ENCODE measurements at places on chromosomes 13 and 19.

DNA sequence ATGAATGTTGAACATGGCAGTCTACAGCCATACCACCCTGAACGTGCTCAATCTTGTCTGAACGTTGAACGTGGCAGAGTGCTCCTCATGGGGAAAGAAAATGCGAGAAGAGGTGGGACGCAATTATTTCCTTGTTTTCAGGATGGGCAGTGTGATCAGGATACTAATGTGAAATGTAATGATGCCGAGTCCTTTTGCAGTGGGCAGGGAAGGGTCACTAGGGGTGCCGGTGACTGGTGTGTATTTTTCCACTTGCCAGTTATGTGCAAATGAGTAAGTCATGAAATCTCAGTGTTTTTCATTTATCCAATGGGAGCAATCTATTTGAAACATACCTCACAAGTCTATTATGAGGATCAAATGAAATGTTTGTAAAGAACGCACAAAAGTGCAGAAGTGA, 84.8 kb downstream of the LNX2 start:
- H3K36me3 ChIP-seq = no peaks in the 10 kb centered on the region
- peaks cover 27% of the 10 kb centered on the region for H3K4me1 ChIP-seq
- no peak for DNase-seq

- no peak for DNase-seq
- no peak overlapping the region for H3K4me3 ChIP-seq
- peaks cover 40% of the 10 kb centered on the region for H3K36me3 ChIP-seq
- H3K4me1 ChIP-seq = peaks cover 6% of the 10 kb centered on the region
- no peaks in the 10 kb centered on the region for H3K27me3 ChIP-seq
- H3K27ac ChIP-seq = no peak overlapping the region
These were observed 6.0 kb downstream of the GPATCH1 start for GRCh38 chr19:33086955-33087354.

- no peaks in the 10 kb centered on the region for H3K36me3 ChIP-seq
- no peaks in the 10 kb centered on the region for H3K4me1 ChIP-seq
- no peak for DNase-seq
- H3K4me3 ChIP-seq = no peak overlapping the region
These were observed 54.3 kb downstream of the RUBCNL start for GRCh38 chr13:46332772-46333171.

DNA sequence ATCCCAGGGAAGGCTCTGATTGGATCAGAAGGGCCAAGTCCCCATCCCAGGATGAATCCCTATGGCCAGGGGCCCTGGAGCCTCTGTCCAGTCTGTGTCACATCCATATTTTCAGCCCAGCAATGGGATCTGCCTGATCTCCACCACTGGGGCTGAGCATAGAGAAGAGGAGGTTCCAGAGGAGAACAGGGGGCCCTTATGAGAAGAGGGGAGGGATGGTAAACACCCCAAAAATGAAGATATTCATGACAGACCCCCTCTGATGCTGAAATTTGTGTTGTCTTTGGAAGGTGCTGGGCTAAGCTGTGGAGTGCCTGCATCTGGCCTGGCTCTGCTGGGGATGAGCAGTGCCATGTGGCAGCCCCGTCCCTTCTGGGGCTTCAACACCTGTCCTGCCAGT, 14.5 kb downstream of the KLHL26 start:
- no peak for DNase-seq
- no peaks in the 10 kb centered on the region for H3K27me3 ChIP-seq
- H3K36me3 ChIP-seq = no peaks in the 10 kb centered on the region

DNA sequence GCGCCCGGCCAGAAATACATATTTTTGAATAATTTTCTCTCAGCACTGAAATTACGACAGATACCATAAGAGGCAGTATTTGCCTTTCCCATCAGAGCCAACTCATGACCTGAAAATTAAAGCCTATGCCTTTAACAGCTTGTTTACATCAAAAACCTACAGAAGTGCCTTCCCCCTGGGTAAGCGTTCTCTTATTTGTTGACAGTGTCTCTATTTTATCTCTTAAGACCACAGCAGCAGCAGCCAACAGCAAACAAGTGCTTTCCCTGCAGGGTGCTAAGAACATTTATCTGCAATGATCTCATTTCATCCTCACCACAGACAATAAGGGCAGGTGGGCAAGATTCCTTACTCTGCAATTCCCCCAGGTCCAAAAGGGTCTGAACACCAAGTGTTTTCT, 6.0 kb downstream of the AKAP8L start:
- H3K4me3 ChIP-seq = no peak overlapping the region
- peaks cover 66% of the 10 kb centered on the region for H3K4me1 ChIP-seq
- H3K27ac ChIP-seq = no peak overlapping the region
- peaks cover 36% of the 10 kb centered on the region for H3K36me3 ChIP-seq
- no peaks in the 10 kb centered on the region for H3K27me3 ChIP-seq
- no peak for DNase-seq

DNA sequence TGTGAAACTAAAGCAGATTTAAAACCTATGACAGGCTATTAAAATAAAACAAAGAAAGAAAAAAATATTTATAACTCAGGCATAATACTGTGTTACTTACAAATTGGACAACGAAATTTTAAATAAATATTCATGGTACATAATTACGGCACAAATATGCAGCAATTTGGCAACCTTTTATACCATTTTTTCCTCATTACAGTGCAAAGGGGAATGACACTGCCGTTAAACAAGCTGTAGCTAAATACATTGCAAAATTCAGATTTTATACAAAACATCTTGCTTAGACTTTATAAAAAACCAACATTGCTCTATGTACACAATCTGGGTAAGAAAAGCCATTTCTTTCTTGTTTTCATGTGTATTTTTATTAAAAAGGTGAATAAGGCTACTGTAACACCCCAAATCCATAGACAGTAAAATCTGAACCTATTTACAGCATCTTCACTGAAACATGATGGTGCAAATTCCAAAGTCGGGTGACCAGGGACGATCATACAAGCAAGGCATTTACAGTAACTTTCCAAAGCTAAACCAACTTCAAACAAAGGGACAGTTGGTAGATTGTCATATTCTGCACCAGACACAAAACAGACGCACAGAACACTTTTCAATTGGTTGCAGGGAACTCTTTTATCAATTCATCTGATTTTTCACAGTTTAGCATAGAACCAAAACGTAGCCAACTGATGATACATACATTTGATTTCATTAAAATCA, 45.5 kb downstream of the EFNB2 start:
- no peaks in the 10 kb centered on the region for H3K27me3 ChIP-seq
- H3K36me3 ChIP-seq = peaks cover 30% of the 10 kb centered on the region
- no peak for DNase-seq
- no peak overlapping the region for H3K27ac ChIP-seq
- no peak overlapping the region for H3K4me3 ChIP-seq

DNA sequence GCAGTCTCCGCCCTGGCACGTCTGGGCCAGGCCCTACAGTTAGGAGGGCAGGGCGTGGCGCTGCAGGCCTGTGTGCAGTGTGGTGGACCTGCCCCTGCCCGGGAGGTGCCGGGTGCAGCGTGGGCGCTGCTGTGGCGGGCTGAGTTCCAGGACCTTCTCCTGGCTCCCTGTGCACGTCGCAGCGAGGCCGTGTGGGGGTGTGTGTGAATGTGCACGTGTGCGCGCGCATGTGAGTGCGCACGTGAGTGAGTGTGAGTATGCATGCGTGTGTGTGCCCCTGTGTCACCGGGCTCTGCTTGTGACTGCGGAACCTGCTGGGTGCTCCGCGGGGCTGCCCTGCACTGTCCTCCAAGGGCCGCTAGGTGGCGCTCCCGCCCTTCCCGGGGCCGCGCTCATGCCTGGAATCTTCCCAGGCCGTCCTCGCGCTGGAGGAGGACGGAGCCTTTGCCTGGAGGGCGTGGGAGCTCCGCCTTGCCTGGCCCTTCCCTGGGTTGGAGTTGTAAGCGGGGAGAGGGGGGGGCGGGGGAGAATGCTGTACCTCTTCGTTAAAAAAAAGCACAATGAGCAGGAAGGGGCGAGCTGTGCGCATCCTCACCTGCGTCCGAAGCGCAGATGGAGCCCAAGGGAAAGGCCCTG, 79.3 kb downstream of the KDM4B start:
- no peak overlapping the region for H3K4me3 ChIP-seq
- H3K27ac ChIP-seq = no peak overlapping the region
- DNase-seq = peak; percentile 81

DNA sequence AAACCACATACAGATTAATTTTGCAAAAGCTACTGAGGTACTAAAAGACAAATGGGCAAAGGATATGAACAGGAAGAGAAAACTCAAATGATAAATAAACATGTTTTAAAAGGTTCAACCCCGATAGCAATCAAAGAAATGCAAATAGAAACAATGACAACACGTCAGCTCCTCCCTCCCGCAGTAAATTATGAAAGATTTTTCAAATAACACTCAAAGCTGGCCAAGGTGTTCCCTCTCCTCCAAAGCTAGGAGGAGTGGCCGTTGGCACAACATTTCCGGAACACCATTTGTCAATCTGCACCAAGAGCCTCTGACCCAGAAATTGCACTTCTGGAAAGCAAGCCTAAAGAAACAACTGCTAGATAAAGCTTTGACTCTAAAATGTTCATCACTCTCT, 28.3 kb downstream of the INSR start:
- peak overlapping the region; percentile 57 for H3K27ac ChIP-seq
- no peak overlapping the region for H3K4me3 ChIP-seq
- H3K36me3 ChIP-seq = peaks cover 16% of the 10 kb centered on the region
- no peaks in the 10 kb centered on the region for H3K27me3 ChIP-seq

DNA sequence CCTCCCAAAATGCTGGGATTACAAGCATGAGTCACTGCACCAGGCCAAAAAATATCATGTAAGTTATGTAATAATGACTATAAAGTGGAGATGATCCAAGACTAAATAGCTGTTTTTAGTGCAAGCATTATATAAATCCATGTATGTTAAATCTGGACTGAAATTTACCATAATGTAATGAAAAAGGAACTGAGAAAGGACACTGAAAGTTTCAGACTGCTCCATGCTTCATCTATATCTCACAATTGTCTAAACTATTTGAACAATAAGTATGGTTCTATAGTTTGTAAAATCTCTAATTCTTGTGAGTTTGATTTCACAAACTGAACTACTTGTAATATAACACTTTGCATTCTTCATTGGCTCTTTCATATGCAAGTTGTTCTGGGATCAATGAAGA, 2299.5 kb downstream of the PCDH9 start:
- no peak for DNase-seq
- no peak overlapping the region for H3K27ac ChIP-seq
- no peaks in the 10 kb centered on the region for H3K27me3 ChIP-seq
- H3K36me3 ChIP-seq = no peaks in the 10 kb centered on the region
- H3K4me3 ChIP-seq = no peak overlapping the region

DNA sequence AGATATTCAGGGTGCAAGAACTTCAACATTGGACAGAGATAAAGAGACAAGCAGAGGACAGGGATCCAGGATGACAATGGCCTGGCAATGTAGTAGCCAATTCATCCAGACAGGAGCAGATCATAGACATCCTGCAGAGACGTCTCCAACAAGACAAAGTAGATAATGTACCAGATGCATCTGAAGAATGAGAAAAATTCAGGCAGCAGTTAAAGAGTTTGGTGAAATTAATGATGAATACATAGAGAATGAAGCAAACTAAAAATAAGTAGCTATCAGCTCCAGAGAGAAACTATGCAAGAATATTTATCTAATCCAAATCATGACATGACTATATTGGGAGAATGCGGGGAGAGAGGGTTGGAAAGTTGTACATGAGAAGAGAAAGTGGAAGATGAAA, 278.4 kb upstream of the DACH1 start:
- H3K27ac ChIP-seq = no peak overlapping the region
- H3K27me3 ChIP-seq = no peaks in the 10 kb centered on the region
- H3K36me3 ChIP-seq = no peaks in the 10 kb centered on the region
- no peak overlapping the region for H3K4me3 ChIP-seq
- H3K4me1 ChIP-seq = no peaks in the 10 kb centered on the region

GRCh38 chr13:22486490-22486889, 694.3 kb upstream of the SGCG start:
- no peak for DNase-seq
- H3K36me3 ChIP-seq = no peaks in the 10 kb centered on the region
- H3K27ac ChIP-seq = no peak overlapping the region
- H3K27me3 ChIP-seq = no peaks in the 10 kb centered on the region
- no peaks in the 10 kb centered on the region for H3K4me1 ChIP-seq

DNA sequence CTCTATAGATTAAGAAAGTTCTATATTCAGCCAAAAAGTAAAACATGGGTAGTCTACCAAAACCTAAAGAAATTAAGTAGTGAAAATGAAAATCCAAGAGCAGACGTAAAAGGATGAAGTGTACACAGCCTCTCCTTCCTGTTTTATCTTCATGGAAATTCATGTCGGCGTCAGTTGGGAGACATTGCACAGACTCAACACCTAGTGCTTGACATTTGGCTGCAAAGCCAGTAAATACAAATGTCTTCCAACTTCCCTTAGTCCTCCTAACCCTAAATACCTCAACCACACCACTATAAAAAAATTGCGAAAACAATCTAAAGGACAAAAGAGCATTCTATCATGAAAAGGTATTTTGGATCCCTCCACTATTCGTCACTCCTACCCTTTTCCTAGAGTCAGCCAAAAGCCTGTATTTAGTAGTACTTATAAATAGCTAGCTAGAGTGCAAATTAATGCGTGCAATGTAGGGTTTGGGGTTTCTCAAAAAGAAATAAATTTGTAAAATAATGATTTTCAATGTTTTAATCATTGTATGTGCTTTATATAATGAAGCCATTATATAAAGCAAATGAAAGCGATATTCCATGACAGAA, 56.4 kb upstream of the TRPC4 start:
- DNase-seq = no peak
- H3K27me3 ChIP-seq = no peaks in the 10 kb centered on the region
- no peaks in the 10 kb centered on the region for H3K36me3 ChIP-seq
- no peaks in the 10 kb centered on the region for H3K4me1 ChIP-seq

DNA sequence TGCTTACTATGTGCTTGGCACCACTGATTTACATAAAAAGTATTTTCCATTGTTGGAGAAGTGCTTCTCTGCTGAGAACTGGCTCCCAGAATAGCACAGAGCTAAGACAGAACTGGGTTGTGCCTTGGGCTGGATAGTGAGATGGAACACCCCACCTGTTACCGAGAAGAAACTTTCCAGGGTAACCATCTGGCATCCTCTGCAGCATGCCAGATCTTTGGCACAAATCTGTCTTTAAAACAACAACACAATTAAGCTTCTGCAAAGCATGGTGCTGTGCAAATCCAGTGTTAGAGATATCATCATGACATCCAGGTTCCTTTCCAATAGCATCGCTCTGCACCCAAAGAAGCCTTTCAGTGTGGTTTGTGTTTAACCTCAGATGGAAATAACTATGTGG, 202.5 kb upstream of the RFC3 start:
- H3K4me3 ChIP-seq = no peak overlapping the region
- peaks cover 18% of the 10 kb centered on the region for H3K4me1 ChIP-seq
- no peaks in the 10 kb centered on the region for H3K27me3 ChIP-seq
- H3K36me3 ChIP-seq = no peaks in the 10 kb centered on the region

GRCh38 chr13:37364007-37364406, 234.6 kb downstream of the POSTN start:
- no peak overlapping the region for H3K4me3 ChIP-seq
- no peak overlapping the region for H3K27ac ChIP-seq
- H3K36me3 ChIP-seq = no peaks in the 10 kb centered on the region
- no peaks in the 10 kb centered on the region for H3K4me1 ChIP-seq
- no peaks in the 10 kb centered on the region for H3K27me3 ChIP-seq

GRCh38 chr13:92297971-92298942, 899.8 kb downstream of the GPC5 start:
- no peaks in the 10 kb centered on the region for H3K36me3 ChIP-seq
- no peak overlapping the region for H3K4me3 ChIP-seq
- DNase-seq = no peak
- no peak overlapping the region for H3K27ac ChIP-seq
- no peaks in the 10 kb centered on the region for H3K4me1 ChIP-seq

GRCh38 chr19:5132206-5132560, 163.3 kb downstream of the KDM4B start:
- peaks cover 57% of the 10 kb centered on the region for H3K36me3 ChIP-seq
- H3K4me3 ChIP-seq = no peak overlapping the region
- no peak for DNase-seq
- H3K27me3 ChIP-seq = no peaks in the 10 kb centered on the region
- peaks cover 18% of the 10 kb centered on the region for H3K4me1 ChIP-seq
